CD4-positive, alpha-beta T cell treated with Interferon alpha-2 for 1 hour (primary cell): ENCODE measurements at places on chromosomes 7 and 10.

GRCh38 chr7:92633211-92633906 is 43.2 kb upstream of the FAM133B start:
- DNase-seq = peak; percentile 29

GRCh38 chr7:121833991-121834390 is 39.0 kb upstream of the PTPRZ1 start:
- no peak for DNase-seq

DNA sequence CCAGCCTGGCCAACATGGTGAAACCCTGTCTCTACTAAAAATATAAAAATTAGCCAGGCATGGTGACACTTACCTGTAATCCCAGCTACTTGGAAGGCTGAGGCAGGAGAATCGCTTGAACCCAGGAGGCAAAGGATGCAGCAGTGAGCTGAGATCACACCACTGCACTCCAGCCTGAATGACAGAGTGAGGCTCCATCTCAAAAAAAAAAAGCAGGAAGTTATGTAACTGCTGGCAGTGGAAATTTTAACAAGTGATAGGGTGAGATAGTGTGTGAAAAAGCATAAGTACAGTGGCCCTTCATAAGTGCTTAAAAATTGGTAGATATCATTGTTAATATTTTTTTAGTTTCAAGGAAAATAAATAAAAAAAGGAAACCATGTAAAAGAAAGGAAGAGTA is 12.3 kb downstream of the AKR1C3 start:
- no peak for DNase-seq

DNA sequence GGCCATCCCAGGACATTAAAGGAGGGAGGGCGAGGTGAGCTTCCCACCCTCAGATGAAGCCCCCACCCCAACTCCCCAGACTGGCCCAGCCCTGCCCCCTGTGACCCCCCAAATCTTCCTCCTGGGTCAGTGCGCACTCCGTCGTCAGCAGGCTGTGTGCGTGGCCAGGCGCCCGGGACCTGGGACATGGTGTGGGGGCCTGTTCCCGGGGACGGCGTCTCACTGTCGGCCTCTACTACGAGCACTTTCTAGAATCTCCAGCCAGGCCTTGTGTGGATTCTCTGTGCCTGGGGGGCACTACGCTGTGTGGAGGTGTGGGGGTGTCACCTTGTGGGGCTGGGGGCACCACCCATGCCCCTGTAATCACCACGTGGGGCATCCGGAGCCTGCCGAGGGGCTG is 9.8 kb downstream of the PWWP2B start:
- no peak for DNase-seq

GRCh38 chr10:17430647-17431355 is 23.6 kb downstream of the ST8SIA6 start:
- peak; percentile 58 for DNase-seq

DNA sequence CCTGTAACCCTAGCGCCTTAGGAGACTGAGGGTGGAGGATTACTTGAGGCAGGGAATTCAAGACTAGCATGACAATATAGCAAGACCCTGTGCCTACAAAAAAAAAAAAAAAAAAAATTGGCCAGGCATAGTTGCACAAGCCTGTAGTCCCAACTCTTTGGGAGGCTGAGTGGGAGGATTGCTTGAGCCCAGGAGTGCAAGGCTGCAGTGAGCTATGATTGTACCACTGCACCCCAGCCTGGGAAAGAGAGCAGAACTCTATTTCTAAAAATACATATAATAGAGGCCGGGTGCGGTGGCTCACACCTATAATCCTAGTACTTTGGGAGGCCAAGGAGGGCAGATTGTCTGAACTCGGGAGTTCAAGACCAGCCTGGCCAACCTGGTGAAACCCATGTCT is 10.2 kb upstream of the SORBS1 start:
- no peak for DNase-seq

GRCh38 chr7:84106291-84106690 is 88.3 kb downstream of the SEMA3A start:
- no peak for DNase-seq

DNA sequence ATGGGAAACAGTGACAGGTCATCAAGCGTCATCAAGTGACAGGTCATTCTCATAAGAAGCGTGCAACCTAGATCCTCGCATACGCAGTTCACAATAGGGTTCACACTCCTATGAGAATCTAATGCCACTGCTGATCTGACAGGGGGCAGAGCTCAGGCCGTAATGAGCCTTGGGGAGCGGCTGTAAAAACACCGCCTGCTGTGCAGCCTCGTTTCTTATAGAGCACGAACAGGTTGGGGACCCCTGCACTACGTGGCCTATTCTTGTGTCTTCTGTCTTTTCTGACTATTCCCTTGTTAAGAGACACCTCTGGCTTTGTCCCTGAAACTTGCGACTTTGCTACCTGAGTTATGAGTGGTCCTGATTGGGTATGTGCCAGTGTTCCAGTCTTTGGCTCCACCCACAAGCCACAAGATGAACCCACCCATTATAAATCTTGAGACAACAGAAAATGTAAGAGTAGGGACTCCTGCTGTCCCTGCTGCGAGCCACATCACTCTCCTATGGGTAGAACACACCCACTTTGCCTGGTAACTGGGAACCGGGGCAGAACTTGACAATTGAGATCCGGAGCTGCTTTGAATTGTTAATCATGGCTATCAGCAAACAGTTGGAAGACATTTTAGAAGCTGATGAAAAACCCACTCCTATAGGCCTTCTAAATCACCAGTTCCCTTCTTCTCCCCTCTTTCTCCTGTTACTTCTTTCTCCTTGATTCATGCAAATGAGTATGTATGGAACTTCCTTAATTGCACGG is 55.8 kb upstream of the EXOC4 start:
- no peak for DNase-seq
